Activated T-cell treated with anti-CD3 and anti-CD28 coated beads for 4 hours (primary cell): ENCODE measurements at places on chromosomes 2 and 18.

DNA sequence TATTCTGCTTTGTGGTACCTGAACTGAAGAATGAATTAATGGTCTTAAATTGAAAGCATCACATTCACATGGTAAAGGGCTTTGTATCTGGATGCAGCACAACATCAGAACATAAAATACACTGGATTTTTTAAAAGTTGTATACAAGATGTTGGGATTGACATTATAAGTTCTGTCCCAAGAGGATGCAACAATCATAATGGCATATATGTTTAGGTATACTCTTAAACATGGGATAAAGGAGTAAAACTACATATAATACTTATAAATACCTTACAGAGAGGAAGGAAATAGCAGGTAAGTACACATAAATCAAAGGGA, 171.9 kb downstream of the THADA start:
- DNase-seq = no peak

GRCh38 chr2:101778102-101778501, 80.6 kb downstream of the MAP4K4 start:
- no peak for DNase-seq

GRCh38 chr18:3209859-3210569, 9.8 kb downstream of the MYOM1 start:
- DNase-seq = no peak

DNA sequence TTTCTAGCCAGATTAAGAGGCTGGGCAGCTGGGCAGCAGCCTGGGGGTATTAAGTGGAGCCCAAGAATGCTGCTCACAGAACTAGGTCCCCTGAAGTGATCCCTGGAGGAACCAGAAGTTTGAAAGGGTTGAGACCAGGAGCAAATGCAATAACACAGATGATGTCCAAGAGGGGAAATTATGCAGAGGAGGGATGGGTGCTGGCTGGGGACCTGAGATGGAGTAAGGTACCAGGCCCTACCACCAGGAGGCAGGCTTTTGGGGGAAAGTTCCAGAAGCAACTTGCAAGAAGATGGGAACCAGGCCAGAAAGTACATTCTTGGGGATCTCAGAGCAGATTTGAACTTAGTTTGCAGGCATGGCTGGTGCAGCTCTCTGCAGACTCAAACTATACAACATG, 175.1 kb downstream of the NCK2 start:
- DNase-seq = peak; percentile 33

DNA sequence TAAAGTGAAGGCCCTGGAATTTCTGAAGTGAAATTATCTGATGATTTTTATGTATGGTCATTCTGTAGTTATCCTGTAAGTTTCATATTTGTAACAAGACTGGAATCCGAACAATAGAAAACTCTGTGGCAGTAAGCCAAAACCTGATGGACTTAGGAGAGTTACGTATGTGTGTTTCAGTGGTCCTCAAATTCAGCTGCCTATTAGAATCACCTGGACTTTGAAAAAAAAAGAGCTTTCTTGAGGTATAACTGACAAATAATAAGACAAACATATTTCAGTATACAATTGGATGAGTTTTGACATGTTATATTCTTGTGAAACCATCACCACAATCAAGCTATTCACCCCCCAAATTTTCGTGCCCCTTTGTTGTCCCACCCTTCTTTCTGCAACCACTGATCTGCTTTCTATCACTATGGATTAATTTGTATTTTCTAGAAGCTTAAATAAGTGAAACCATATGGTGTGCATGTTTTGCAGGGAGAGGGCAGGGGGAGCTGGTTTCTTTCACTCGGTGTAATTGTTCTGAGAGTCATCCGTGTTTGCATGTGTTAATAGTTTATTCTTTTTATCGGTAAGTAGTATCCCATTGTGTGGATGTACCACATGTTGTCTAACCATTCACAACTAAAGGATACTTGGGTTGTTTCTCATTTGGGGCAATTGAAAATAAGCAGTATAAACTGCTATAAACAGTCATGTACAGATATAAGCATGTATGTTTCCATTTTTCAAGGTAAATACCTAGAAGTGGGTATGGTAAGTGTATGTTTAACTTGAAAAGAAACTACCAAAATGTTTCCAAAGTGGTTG, 50.2 kb upstream of the EML4 start:
- no peak for DNase-seq

DNA sequence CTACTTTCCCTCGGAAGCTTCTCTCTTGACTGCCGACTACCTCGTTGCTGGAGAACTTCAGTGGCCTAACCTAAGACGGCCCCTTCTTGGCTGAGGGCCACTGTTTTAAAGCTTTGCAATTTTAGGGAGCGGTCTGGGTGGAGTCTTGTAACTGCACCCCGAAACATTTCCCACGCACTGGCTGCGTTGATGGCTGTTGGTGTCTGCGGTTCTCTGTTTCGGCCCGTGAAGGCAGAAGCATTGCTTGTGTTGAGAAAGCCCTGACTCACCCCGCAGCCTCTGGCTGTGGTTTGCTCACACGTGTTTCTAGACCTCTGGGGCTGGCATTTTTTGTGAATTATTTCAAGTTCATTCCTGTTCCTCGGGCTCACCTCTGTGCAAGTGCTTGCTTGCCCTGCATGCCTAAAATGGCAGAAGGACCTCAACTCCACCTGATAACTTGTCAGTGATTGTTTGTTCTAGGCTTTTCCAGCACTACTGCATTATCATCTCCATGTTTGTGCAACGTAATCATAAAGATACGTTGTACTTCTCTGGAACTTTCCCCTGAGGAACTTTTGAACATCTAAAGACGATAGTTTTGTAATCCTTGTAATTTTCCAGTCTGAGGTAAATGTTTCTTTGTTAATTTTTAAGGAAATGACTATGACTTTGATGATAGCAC, 94.2 kb upstream of the DLX2 start:
- DNase-seq = no peak
